ENCODE measurements at places on chromosomes 16 and 17.
A peak's percentile ranks its signal among the peaks of the same experiment; 100 is the strongest.

DNA sequence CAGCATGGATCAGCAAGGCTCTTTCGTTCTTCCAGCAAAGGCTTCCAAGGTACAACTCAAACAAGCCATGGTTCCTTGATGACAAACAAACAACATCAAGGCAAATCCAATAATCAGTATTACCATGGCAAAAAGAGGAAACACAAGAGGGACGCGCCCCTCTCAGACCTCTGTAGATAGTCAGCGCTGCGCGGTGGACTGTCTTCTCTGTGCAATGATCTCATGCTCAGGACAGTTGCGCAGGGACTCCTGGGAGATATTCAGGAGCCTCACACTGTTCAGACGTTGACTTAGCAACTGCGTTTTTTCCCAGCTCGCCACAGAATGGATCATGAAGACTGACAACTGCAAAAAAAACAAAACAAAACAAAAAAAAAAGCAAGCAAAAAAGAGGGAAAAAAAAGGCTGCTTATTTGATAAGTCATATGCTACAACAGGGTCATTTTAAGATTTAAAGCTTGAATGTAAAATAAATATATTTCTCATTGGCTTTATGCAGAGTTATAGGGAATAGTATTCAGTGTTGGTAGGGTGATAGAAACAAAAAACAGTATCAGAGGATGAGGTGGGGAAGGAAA, 37.1 kb upstream of the ADCY7 start:
- DNase-seq: no peak

DNA sequence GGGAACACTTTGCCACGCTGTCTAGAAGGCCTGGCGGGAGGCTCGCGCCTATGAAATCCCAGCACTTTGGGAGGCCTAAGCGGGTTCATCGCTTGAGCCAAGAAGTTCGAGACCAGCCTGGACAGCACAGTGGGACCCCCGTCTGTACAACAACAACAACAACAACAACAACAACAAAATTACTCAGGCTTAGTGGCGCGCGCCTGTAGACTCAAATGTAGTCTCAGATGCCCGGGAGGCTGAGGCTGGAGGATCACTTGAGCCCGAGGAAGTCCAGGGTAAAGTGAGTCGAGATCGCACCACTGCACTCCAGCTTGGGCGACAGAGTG, 297 bp upstream of the SLFN13 start:
- DNase-seq: no peak

GRCh38 chr17:36899250-36900159, 37.8 kb upstream of the LHX1 start:
- DNase-seq: no peak

- peak; percentile 90 for DNase-seq
These were observed 10.3 kb upstream of the ZFP90 start for GRCh38 chr16:68528686-68529379.

- DNase-seq: no peak
These were observed 8.5 kb downstream of the ITGA3 start for GRCh38 chr17:50064253-50065001.

GRCh38 chr16:87964049-87964659, 12.9 kb downstream of the BANP start:
- no peak for DNase-seq

- DNase-seq: no peak
These were observed 436.2 kb downstream of the SLC39A11 start for GRCh38 chr17:72656130-72656763.

GRCh38 chr17:60359415-60359814, 32.5 kb downstream of the USP32 start:
- DNase-seq: no peak

DNA sequence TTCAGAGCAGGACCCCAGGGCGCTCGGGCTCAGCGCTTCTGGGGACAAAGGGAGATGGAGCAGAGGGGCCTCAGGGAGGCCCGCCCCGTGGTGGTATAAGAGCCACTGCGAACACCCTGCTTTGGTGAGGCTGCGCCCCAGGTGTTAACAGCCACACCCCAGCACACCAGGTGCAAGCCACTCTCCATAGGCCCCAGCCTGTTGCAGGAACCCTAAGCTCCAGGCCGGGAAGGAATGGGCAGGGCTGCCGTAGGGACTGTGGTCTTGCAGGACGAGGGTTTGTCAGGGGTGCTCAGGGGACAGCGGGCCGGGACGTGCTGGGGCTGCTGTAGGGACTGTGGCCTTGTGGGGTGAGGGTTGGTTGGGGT, 17.0 kb upstream of the SSTR5 start:
- DNase-seq: no peak

DNA sequence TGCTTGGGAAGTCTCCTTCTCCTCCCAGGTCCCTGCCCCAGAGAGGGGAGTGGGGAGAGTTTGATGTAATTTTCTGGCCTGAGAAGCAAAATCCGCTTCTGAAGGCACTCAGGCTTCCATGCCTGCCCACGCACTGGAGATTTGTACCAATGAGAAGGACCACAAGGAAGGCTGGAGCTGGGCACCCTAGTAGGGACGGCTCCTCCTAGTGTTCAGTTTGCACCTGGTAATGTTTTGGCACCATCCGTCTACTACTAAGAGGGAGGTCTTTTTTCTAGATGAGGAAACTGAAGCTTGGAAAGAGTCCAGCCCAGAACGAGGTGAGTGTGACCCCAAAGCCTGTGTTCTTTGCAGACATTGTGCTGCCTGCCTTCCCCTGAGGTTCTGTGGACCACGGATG, 83.6 kb upstream of the NLRP1 start:
- DNase-seq: no peak

- DNase-seq: no peak
These were observed 17.0 kb upstream of the BRCA1 start for GRCh38 chr17:43142153-43142552.

DNA sequence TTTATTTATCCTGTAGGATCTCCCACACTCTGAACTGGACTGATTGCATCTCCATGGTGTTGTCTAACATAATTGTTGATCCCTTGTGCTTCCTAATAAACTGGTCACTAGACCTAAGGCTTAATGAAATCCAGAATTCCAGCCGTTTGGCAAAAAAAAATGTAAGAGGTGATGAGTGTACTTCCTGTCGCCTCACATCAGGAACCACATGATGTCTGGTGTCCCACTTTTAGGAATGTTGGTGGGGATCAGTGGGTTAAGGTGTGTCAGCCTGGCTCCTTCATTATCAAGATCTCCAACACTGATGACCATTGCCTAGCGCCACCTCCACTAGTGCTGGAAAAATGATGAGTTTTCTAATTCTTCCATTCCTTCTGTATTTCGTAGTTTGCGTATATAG, 18.6 kb upstream of the LONP2 start:
- DNase-seq: no peak

- DNase-seq: no peak
These were observed 58.7 kb downstream of the CMC2 start for GRCh38 chr16:80947708-80948625.

GRCh38 chr16:63361032-63361624, 1324.9 kb upstream of the CDH8 start:
- DNase-seq: no peak

DNA sequence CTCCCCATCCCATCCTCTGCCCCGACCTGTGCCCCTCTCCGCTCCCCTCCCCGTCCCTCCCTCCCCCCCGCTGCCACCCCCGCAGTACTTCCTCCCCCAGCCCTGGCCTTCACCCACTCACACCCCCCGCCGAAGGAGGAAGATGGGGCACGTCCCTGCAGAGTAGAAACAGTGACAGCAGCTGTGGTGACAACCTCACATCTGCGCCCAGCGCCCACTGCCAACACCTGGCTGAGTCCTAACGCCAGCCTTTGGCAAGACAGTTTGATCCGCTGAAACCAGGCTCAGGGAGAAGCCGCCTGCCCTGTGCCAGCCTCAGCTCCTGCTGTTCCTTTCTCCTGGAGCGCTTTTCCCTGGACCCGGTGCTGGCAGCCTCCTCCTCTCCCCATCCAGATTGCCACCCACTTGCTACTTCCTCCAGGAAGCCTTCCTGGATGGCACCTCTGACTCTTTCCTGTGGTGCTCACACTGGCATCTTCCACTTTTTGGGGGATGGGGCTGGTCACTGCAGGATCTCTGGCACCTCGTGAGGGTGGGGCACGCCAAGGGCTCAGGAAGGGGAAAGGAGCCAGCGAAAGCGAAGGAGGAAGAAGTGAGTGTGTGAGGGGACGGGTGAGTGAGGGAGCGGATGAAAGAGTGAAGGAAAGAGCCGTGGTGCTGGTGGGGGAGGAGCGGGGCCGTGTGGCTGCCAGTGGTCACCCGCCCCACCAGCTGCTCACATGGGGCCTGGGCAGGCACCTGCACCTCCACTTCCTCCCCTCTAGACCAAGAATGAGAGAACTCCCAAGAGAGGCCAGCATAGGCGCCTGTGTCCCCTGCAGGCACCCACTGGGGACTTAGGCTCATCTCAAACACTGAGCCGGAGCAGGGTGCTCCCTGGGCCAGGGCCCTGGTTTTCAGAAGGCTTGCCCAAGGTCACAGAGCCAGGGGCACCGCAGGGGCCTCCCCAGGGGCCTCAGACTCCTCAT, 27.0 kb downstream of the ZFPM1 start:
- peak; percentile 25 for DNase-seq

GRCh38 chr17:8685381-8685780, 54.9 kb upstream of the MYH10 start:
- DNase-seq: no peak

- no peak for DNase-seq
These were observed 302.9 kb upstream of the XYLT1 start for GRCh38 chr16:17773698-17774101.

- DNase-seq: no peak
These were observed 17.2 kb upstream of the CLEC18C start for GRCh38 chr16:70156207-70156978.

- no peak for DNase-seq
These were observed 105.8 kb upstream of the SDK2 start for GRCh38 chr17:73749928-73750605.

DNA sequence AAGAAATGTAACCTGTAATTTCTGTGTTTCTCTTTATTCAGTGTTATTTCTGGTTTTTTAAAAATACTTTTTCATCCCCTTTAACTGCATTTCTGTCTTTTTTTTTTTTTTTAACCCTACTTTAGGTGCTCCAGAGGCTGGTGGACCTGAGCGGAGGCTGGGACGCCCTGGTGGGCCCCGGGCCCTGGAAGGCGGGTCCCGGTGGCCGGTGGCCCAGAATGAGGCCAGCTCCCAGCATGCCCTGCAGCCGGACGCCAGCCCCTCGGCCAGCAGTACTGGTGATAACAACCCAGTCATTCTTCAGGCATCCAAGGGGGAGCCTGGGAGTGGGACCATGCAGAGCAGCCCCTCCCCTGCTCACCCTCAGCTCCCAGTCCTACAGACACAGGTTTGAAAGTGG, 1.5 kb downstream of the SRCAP start:
- DNase-seq: no peak

GRCh38 chr17:30961209-30962188, 9.3 kb upstream of the RNF135 start:
- DNase-seq: no peak

GRCh38 chr16:73054813-73055482, 7.0 kb upstream of the ZFHX3 start:
- no peak for DNase-seq

Data from stimulated activated CD4-positive, alpha-beta T cell treated with anti-CD3 and anti-CD28 coated beads, Interleukin-2, amount 100 ng/mL, for 24 hours (primary cell).